Left cardiac atrium (tissue), 4 donors: ENCODE measurements at places on chromosomes 1 and 21.

DNA sequence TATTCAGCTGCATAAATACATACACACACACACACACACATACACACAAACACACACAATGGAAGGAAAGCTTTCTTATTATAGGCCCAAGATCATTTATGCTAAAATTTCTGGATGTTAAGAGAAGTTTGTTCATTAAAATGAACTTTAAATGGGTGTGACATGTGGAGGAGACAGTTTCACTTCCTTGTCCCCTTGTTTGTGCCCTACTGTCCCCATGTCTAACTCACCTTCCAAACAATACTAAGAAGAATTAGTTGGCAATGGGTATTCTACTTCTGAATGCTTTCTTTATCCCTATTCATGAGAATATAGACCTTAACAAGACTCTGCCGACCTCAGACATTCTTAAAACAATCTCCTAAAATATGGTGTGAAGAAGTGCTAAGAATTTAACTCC is 63.5 kb upstream of the NRIP1 start:
- no peak for DNase-seq

GRCh38 chr21:38042246-38042645 is 126.0 kb upstream of the KCNJ6 start:
- DNase-seq: no peak

- DNase-seq: no peak
Observed at GRCh38 chr21:41832596-41833496, 46.3 kb downstream of the PRDM15 start.

- no peak for DNase-seq
Observed at GRCh38 chr21:39016740-39017315, 166.4 kb downstream of the PSMG1 start.

DNA sequence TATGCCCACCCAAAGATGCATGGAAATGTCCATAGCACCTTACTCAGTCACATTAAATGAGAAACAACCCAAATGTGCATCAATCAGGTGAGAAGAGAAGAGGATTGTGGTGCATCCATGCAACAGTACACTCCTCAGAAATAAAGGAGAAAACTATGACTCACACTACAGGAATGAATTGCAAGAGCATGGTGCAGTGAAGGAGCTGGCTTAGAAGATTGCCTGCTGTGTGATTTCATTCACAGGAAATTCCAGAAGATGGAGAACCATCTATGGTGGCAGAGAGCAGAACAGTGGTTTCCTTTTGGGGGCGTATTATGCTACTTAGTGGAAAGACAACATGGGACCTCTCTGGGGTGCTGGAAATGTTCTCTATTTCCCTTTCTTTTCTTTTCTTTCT is 278.6 kb upstream of the AJAP1 start:
- no peak for DNase-seq

DNA sequence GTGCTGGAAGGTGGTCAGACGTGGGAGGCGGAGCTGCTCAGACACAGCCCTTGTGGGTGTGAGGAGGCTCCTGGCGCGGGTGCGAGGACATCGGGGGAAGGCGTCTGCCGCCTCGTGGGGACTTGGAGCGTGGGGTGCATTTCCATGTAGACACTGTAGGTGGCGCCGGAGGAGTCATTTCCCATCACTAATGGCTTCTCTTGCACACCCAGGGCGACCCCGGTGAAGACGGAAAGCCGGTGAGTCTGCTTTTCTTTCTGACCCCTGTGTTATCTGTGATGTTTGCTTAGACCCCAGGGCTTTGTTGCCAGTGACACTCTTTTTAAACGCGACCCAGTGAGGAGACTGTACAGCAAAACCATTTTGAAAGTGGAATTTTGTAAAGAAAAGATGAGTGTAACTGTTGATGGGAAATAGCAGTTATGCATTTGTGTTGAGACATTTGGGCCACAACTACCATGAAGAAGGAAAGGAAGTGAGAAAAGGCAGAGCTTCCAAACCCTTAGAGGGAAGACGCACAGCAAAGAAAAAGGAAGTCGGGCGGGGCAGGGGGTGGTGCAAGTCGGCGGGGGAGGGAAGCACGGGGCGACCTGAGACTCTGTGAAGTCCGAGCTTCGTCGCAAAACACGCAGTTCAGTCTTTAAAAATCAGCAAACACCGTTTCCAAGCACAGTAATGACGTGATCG is 64.0 kb downstream of the SLC19A1 start:
- DNase-seq: peak; percentile 74

DNA sequence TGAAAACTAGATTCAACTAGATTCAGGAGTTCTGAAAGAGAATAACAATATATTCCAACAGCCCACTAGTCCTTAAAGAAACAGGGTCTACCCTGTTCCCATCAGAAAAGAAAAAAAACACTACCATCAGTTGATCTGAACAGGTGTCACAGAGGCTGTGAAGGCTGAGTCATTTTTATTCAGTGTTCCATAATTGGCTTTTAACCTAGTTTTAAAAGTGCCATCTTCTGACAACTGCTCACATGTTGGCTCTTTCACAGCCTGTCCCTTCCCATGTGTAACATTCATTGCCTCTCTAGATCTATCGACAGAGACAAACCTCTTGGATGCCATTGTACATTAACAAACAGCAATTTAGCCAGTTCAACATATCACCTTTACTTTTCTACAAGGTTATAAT is 243.7 kb downstream of the TBX15 start:
- DNase-seq: no peak

DNA sequence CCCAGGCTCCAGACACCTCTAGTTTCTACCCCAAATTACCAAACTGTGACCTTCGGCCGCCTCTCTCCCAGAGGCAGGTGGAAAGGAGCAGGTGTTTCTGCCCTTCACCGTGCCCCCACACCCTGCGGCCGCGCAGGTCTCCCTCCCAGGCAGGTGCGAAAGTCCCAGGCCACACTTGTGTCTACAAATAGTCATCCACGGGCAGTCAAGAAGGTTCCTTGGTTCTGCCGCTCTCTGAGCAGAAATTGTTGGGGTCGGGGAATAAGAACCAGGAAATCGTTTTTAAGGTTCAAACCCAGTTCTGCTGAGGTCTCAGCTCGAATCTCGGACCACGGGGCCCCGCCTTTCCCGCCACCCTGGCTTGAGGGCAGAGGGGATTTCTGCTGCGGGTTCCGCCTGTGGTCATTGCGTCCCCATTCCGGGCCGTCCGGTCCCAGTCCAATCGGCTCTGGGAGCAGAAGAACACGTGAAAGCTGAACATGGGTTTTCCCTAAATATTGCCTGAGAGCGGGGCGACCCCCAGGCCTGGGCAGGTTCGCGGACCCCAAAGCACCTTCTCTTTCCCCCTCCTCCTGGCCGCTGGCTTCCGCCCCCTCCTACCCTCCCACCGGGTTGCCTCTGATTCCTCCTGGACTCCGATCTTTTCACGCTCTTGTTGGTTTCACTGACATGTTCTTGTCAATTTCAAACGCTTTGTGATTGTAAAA is 1.2 kb upstream of the ATF3 start:
- DNase-seq: peak; percentile 33

DNA sequence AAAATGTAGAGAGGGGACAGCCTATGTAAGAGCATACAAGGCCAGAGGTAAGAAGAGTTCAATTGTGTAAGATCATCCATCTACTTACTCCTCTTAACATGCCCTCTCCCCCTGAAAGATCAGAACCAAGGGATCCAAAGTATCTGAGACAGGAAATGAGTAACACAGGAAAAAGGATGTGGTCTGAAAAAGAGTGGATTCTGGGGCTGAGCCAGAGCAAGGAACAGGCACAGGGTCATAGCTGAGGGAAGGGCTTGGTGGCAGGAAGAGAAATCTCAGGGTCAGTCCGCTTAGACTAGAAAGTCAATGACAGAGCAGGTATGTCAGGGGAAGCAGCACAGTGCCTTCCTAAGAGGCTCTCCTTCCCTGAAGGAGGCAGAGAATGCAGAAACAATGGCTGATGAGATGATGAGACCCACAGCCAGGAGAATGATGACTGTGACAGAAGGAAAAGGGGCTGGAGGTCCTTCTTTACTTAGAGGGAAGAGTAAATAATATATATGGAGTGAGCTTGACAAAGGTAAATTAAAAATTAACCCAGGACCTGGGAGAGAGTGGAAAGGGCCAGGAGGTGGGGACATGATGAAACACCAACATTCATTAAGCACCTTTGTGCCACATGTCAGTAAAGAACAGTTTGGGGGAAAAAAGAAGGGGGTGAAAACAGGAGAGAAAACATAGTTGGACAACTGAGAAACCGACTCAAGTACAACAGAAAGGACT is 26.2 kb upstream of the A3GALT2 start:
- DNase-seq: peak; percentile 81

- DNase-seq: no peak
Observed at GRCh38 chr1:111236806-111237205, 9.3 kb downstream of the CHI3L2 start.

GRCh38 chr1:67429011-67429527 is 1.1 kb downstream of the SERBP1 start:
- peak; percentile 25 for DNase-seq

GRCh38 chr1:86747304-86747703 is 42.9 kb downstream of the SH3GLB1 start:
- no peak for DNase-seq

DNA sequence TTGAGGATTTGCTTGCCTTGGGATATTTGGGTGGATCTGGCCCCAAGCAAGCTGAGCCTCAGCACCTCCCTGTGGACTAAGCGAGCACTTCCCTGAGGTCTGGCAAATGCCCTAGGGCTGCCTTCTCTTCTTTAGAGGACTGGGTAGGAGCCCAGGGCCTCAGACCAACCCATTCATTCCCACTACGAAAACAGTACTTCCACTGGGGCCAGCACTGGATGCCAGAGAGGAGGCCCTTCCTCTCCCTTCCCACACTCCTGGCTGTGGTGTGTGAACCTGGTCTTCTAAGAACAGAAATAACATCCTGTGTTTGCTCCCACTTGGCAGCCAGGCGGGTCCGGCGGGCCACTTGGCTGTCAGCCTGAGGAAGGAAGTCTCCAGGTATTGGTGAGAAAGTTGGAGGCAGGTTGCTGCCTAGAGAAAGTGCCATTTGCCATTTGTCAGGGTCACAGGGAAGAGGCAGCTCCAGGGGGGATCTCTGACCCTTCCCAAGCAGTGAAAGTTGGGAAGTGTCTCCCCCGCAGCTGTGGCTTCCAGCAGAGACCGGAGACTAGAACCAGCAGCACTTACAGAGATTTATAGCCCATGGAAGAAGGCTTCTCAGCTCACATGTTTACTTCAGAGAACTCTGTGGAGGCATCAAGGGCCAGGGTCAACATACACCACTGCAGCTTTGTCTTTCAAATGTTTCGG is 323.5 kb downstream of the SIPA1L2 start:
- DNase-seq: peak; percentile 41

GRCh38 chr21:37006486-37007291 is at the start of gene RIPPLY3:
Gene RIPPLY3 (plus strand): TSS chr21:37006702. CDS start chr21:37006773, 71 bp downstream.
- no peak for DNase-seq

DNA sequence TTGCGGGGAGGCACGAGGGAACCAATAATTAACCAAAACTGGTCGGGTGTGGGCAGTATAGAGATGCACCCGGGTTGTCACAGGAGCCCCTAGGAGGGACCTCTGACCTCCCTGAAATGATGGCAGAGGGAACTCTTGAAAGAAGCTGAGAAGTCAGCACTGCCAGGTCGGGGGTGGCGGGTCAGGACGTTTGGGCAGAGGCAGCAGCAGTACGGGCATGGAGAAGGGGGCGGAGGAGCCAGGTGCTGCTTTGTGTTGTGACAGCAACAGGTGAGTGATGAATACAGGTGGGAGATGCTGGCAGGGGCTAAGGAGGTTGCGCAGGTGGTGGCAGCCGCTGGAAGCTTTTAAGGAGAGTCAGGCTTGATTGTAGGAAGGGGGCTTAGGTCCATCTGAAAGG is 11.7 kb downstream of the TNFRSF1B start:
- DNase-seq: no peak

DNA sequence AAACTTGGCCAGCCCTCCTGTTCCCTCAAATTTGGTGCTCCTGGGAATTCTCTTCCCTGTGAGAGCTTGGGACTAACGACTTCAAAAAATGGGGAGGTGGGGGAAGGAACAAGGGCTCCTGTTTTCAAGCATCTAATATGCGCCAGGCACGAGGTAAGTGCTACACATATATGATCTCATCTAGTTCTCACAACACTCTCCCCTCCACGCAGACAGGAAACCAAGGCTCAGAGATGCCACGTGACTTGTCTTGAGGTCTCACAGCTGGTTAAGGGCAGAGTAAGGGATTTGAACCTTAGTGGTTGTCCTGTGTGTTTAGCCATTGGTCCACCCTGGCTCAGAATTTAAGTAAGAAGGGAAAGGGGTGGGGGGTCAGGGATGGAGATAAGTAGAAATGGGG is 125.9 kb downstream of the DMRTB1 start:
- DNase-seq: no peak

- no peak for DNase-seq
Observed at GRCh38 chr1:20404466-20404865, 81.5 kb downstream of the CAMK2N1 start.

DNA sequence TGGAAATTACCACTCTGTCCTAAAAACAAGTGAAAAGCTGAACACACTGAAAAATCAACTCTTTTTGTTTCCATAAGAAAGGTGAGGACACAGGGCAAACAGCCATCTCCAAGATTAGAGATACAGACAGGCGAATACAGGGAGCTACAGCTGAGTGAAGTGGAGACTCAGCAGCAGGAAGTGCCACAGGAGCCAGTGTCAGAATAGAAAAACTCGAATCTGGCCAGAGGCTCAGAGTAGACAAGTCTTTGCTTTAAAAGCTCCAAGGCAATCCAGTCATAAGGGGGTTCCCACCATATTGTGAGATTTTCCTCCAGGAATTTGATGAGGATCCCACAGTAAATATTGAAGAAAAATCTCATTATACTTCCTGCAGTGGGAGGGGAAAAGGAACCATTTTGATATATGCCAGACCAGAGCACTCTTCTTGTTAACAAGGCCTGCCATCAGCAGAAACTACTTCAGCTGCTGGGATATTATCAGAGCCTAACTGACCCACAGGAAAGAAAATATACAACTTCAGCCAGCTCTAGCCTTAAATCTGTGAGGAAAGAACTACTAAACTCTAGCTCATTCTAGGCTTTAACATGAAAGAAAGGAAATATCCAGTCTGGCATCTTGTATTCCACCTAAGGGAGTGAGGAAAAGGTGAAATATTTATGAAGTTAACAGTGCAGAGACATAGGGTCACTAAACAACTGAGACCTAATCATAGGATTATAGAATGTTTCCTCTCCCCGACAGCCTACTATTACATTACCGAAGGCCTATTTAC is 256.2 kb upstream of the OLFM3 start:
- no peak for DNase-seq

GRCh38 chr21:28590676-28591075 is 402.0 kb downstream of the LTN1 start:
- no peak for DNase-seq

DNA sequence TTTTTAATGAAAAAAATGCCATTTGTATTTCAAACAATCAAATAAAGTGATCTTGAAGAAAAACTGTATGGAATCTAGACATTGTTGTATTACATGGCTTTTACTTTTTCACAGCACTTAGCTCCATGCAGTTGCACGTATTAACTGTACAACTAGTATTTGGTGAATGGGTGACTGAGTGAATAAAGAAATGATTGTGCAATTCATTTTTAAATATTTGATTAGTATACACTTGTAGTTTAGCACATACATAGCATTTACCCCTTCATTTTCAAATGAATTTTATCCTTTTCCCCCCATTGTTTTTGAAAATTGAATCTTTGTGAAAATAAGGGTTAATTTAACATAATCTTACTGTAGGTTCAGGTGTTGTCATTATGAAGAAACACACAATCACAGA is 54.5 kb upstream of the GPR25 start:
- no peak for DNase-seq

- DNase-seq: no peak
Observed at GRCh38 chr1:79638382-79638781, 631.9 kb upstream of the ADGRL4 start.

GRCh38 chr1:20534659-20535417 is 17.5 kb upstream of the FAM43B start:
- no peak for DNase-seq
